Chondrocyte (in vitro differentiated cells): ENCODE measurements at places on chromosomes 2 and 18. TPM values are rescaled to one million over a fixed set of nuclear protein-coding genes. Genes with fewer than 3 reads are reported as not detected.

Gene MYO1B
- total RNA-seq: 64.7 to 116 TPM (median 114 TPM) in 3 replicates

Gene CAPN14
- total RNA-seq: 0.10 to 0.39 TPM (median 0.15 TPM) in 3 replicates

Gene PARD6G
- 10.9 to 17.7 TPM (median 17.0 TPM) in 3 replicates for total RNA-seq

Gene CDH2
- total RNA-seq: 175 to 208 TPM (median 198 TPM) in 3 replicates

Gene GPD2
- 21.1 to 29.1 TPM (median 25.5 TPM) in 3 replicates for total RNA-seq

Gene FAHD2B
- total RNA-seq: 19.2 to 24.8 TPM (median 23.2 TPM) in 3 replicates

Gene RAB3GAP1
- 47.2 to 50.4 TPM (median 48.7 TPM) in 3 replicates for total RNA-seq

Gene MAP3K19
- total RNA-seq: not detected in 3 replicates

Gene SPHKAP
- total RNA-seq: not detected in 3 replicates

Gene CGREF1
- 9.6 to 15.9 TPM (median 13.5 TPM) in 3 replicates for total RNA-seq

Gene IGFBP5
- 403 to 502 TPM (median 500 TPM) in 3 replicates for total RNA-seq

Gene EFEMP1
- 9.5 to 39.6 TPM (median 38.6 TPM) in 3 replicates for total RNA-seq

DNA sequence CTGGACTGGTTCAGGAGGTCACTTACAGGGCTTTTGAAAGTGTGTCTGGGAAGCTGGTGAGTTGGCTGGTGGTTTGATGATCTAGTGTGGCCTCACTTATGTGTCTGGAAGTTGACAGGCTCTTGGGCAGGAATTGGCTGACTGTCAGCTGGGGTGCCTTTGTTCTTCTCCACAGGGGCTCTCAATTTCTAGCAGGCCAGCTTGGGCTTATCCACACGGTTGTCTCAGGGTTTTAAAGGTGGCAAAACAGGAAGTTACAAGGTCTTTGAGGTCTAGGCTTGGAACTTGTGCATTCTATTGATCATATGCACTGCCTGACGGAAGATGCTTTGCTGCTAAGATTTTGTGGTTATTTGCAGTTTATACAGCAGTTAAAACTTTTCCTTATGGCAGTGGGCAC is 52.0 kb upstream of the CELF4 start:
- no peak for DNase-seq

GRCh38 chr2:223613017-223613950 is 11.1 kb upstream of the SCG2 start:
- peak; percentile 95 for DNase-seq

DNA sequence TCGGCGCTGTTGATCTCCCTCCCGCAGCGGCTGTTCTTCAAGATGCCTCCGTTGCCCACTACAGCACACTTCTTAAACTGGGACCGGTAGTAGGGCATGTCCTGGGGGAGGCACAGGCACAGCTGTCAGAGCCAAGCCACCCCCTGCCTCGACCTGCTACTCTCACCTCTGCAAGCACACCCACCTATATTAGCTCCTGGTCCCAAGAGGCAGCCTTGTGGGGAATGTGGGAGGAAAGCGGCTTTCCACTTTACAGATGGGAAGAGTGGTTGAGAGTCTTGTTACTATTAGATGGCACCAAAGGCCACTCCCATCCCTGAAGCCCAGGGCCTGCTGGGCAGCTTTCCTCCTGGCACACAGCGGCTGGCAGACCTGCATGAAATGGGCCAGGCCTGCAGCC is 29.2 kb upstream of the LOXHD1 start:
- no peak for DNase-seq

DNA sequence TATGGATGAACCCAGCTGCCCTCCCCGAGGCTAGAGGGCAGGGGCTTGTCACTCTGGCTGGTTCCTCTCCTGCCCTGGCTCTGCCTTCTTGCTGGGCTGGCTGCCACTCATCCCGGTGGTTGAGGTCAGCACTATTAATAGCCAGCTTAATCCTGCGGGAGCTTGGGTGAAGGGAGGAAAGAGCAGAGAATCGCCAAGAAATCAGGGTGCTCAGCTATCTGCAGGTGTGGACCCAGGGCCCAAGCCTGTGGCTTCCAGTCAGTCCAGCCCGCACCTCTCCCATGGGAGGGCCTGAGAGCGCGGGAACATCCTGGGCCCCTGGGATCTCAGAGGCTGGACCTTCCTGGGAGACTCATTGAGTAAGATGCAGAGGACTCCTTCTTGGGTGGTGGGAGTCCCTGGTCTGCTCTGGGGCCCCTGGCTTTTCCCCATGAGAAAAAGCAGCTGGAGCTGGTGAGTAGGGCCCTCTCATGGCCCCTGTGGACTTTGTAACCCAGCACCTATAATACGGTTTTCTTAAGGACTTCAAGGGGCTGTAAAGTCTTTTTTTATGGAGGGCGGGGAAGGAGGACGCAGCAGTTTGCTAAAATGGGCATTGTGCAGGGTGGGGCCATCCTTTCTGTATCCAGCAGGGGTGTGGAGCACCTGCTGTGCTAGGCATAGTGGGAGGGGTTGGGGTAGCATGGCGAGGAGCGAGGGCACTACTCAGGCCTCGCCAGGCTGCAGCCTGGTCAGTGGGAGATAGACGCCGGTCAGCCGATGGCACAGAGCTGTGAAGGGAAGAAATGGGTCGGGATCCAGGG is 27.4 kb upstream of the CNNM3 start:
- DNase-seq: no peak

GRCh38 chr2:197135806-197136205 is 174.8 kb downstream of the ANKRD44 start:
- no peak for DNase-seq

GRCh38 chr18:8765783-8766463 is 60.6 kb downstream of the MTCL1 start:
- no peak for DNase-seq

DNA sequence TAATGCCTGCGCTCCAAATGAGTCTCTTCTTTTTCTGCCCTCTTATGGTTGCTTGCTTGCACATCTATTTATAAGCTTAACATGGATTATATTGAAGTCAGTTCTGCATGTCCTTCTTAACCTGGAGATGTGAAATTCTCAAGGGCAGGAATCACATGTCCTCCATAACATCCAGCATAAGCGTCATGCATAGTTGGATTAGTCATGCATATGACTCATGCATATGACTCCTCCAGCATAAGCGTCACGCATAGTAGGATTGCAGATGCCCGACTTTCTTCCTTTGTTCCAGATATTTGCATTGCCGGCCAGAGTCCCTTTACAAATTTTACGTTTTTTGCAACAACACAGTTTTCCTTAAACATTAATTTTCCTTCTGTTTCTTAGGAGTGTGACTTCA is 308.6 kb downstream of the TGIF1 start:
- DNase-seq: no peak

- DNase-seq: no peak
These were observed 11.3 kb downstream of the MALT1 start for GRCh38 chr18:58682429-58683069.

DNA sequence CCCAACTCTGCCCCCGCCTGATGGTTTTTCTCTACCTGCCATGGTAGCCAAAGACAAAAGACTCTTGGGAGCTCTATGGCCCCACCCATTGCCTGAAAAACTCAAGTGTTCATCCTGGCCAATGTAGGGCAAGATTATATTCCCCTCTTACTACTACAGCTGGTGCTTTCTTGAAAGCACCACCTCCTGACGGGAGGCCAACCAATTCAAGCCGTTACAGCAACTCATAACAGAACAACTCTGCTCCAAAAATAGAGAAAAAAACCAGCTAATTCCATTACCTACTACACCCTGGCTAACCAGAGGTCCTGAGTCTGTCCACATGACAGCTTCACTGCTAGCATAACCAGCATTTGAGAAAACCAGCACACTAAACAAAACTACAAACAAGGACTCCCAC is 127.5 kb upstream of the GAREM1 start:
- no peak for DNase-seq

DNA sequence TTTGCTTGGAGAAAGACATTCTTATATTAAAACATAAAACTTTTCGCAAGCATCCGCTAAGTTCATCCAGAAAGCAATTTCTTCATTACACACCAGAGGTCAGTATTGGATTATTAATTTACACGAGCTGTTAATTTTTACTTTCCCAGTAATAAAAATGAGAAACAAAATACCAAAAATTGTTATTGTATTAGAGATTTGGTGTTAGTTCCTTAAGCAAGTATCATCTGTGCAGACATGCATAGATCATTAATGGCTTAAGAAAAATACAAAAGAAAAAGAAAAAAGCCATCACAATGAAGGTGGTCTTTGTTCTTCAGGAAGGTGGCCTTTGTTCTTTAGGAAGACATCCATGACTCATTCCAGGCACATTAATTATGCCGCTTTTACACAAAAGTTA is 53.6 kb upstream of the HNMT start:
- DNase-seq: no peak

DNA sequence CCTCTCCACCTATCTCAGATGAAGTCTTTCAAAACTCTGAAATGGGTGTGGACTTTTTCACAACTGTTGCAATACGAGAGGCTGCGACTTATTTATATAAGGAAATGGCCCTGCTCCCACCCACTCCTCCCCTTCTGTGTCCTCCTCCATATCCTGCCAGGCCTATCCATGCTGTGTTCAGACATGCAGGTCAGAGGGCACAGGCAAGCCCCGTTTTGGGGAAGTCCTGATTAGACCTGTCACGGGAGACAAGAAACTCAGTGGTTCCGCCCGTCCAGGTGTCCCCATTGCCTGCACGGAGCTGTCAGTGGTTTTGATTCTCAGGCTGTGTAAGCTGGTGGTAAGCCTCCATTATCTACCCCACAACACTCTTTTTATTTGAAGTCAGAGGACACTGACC is 99.6 kb upstream of the MGAT5 start:
- no peak for DNase-seq

DNA sequence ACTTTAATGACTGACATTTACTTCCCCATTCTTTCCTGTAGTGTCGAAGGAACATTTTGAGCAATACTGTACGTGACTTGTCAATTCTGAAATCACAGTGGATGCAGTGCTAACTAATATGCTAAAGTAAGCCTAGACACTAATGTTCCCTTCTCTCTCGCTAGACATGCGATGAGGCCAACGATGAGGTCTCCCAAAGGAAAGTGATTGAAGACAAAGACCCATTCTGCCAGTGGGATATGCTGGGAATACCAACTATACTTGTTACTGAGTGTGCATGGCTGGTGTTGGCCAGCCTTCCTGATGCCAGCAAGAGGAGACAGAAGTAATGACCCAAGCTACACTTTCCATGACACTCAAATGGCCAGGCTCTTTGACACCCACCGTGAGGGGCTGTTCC is 2.5 kb upstream of the SERPINE2 start:
- no peak for DNase-seq

DNA sequence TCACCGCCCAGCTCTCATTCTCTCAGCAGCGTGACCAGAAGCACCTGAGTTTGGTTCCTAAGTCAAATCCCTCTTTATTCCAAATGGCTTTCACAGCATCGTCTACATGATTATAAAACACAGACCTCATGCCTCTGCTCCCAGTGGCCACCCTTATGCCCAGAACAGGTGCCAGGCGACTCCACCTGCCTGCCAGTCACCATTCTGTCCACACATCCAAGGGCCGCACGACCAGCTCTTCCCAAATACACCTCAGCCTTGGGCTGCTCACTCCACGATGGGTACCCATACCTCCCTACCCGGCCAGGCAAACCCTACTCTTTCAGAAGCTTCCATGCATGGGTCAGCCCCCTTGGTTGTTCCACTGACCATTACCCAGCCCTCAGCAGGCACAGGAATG is 851.6 kb upstream of the SALL3 start:
- DNase-seq: no peak

DNA sequence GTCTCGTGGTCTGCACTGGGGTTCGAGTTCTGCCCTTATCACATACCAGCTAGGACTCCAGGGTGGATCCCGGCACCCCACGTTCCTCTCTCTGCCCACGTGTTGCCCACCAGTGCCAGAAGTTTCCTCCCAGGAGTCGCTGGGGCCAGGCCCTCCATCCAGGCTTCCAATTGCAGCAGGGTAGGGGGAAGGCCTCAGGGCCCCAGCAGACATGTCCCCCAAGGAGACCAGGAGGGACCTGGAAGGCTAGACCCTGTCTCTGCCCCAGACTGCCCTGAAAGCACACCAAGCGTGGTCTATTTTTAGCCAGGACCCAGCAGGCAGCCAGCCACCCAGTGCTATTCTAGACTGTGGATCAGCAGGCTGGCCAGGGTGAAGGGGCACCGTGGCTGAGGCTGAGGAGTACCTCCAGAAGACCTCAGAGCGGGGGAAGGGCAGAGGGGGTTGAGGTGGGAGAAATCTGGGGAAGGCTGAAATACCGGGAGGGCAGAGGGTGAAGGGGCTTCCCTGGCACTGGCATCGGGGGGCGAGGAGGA is 18.8 kb upstream of the TNS1 start:
- DNase-seq: peak; percentile 75

- DNase-seq: no peak
These were observed 22.2 kb downstream of the TRIP12 start for GRCh38 chr2:229899604-229900003.

DNA sequence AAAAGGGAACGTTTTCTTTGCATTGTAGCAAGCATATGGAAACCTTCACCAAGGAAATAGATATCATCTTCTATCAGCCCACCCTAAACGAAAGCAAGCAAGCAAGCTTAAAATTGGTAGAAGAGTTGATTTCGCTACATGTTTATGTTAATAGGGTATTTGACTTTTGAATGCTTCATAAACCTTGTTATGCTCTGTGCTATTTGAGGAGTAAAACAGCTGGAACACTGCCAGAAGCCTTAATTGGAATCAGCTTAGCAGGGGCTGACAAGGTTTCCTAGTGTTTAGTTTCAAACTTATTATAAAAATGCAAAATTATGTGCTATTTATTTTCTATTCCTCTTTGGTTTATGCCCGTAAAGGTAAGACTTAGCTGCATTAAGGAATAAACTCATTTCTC is 70.6 kb upstream of the LINC00305 start:
- DNase-seq: no peak

- DNase-seq: no peak
These were observed 212.1 kb downstream of the TCF4 start for GRCh38 chr18:55375930-55376329.

GRCh38 chr2:176704282-176704858 is 435.1 kb downstream of the MTX2 start:
- DNase-seq: no peak

DNA sequence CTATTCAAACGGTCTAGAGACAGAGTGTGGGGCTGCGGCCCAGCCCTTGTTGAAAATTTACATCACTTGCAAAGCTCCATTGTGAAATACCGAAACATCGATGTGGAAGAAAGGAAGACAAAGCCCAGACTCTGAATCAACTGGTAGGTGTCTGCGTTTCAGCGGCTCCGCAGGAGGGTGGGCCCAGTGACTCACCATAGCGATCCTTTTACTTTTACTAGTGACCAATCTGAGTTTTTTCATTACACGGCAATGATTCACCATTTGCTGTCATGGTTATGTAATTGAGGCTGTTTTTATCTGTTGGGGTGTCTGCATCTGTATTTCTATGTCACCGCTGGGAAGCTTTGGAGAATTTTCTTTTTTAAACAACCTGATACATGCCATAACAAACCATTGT is 66.6 kb upstream of the ODC1 start:
- DNase-seq: no peak
